Fibroblast of villous mesenchyme (primary cell): ENCODE measurements at places on chromosomes 2 and 18. TPM values are rescaled to one million over a fixed set of nuclear protein-coding genes. Genes with fewer than 3 reads are reported as not detected.
A peak's percentile ranks its signal among the peaks of the same experiment; 100 is the strongest.

GRCh38 chr2:239264838-239265651 lies 135.8 kb downstream of the HDAC4 start:
- peak; percentile 91 for DNase-seq

Gene LONRF2
- 0.32 and 1.3 TPM in 2 replicates for total RNA-seq

DNA sequence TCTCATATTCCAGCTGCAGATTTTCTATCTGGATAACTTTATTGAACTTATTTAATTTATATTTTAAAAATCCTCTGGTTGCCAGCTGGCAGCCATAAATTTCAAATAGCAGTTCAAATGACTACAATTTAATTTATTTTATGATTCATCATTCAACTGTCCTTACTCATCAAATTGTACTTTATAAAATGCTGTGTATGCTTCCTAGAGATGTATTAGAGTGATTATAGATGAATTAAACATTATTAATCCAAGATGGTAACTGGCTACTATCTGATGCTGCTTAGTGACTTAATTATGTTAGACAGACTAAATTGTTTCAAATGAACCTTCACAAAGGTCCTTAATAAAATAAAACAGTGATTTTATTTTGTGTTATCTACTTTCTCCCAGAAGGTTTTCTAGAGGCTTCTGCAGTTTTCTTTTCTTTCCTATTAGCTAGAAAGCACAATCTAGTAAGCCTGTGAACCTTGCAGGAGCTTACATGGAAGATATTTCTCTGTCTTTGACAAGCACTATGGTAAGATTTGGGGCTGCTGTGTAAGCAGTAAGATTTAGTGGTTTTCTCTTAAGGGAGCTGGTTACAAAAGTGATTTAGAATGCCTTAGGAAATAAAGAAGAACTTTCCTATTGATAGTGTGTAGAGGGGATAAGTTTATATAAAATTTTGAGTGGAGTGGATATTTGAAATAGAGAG lies 322.3 kb downstream of the FSIP2 start:
- no peak for DNase-seq

DNA sequence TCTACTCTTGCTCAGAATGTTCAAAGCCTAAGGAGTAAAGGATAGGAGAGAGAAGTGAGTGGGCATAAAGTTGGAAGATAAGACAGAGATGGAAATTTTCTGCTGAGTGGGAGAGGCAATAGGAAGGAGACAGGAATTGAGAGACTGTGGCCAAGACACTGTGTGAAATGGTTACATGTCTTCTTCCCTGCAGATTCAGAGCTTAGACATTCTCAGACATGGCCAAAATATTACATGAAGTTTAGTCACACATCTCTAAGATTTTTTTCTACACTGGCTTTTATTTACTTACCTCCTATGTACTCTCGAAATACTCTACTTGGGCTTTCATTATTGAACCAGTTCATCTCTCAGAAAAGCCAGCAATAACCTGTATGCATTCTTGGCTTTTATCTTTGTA lies 363.0 kb upstream of the FANCL start:
- no peak for DNase-seq

DNA sequence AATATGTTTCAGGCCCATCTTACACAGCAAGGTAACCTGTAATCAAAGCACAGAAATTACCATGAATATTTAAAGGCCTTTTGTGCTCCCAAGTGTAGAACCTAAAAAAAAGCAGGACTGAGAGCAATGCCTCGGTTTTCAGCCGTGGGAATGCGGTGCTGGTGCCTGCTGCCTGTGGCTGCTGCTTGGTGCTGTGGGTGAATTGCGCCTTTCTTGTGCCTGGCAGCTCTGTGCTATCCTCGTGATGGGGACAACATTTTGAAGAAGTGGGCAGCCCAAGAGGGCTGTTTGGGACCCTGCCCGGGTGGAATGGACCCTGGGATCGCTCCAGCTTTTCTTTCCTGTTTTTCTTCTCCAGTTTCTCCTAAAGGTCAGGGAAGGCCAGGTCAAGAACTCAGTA lies 91.2 kb downstream of the ASAP2 start:
- DNase-seq = no peak

DNA sequence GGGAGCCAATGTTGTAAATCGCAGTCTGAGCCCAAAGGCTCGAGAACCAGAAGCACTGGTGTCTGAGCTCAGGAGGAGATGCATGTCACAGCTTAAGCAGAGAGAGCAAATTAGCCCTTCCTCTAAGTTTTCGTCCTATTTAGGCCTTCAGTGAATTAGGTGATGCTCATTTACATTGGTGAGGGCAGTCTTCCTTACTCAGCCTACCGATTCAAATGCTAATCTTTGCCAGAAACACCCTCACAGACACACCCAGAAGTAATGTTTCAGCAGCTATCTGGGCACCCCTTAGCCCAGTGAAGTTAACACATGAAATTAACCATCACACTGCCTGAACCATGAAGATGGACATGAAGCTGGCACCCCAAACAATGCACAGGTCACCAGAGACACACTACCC lies 385.1 kb downstream of the STK39 start:
- DNase-seq = no peak

- DNase-seq = peak; percentile 73
These were observed 384.5 kb downstream of the MTX2 start for GRCh38 chr2:176653479-176654443.

DNA sequence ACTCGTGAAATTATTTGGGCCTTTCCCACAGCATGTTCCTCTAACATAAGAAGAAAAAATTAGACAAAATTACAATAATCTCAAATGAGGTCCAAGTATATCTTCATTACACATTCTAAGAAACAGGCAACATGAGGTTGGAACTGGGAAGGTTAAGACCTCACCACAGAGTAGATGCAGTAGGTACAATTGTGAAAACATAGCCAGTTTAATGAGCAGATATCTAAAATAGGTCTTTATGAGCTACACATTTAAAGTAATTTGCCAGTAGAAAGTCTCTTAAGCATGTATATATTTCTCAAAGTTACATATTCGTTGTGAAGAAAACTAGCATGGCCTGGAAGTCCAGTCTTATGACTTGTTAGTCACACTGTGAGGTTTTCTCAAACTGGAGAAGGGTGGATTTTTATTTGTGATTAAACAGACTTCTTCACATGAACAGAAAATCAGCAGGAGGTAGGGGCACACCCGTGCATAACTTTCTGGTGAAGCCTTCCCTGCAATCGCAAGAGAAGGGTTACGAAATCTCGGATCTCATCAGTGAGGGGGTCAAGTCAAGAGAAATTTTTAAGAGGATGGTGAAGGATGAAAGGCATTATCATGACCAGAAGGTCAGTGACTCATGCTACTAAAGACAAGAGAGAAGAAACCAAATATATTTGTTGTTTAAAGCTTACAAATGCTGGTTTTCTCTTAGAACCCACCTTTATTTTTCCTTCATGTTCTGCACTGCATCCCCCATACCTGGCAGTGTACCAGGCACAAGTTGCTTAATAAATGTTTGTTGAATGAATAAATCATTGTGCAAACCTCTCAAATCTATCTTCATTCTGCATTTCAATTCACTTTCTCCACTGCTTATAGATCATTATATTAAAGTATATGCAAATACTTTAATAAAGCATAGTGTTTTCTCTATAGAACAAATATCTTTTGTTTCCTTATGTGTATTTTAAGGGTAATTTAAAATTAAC lies 5.1 kb upstream of the RAB27B start:
- DNase-seq = peak; percentile 99

DNA sequence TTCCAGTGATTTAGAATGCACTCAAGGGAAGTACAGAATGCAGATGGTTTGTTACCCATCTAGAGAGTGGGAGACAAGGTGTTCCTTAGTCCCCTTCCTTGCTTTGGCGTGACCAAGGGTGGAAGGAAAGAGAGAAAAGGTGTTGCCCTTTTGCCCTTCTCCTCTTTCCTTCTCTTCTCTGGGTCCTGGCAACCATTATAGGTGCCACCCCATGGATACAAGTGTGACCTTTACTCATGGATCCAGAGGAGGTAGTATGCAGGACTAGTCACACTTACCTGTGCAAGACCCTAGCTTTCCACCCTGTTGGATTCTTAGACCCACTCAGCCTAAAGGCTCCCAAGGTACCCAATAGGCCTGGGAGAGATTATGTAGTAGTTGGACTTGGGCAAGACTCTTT lies 11.6 kb upstream of the RBFA start:
- peak; percentile 41 for DNase-seq

DNA sequence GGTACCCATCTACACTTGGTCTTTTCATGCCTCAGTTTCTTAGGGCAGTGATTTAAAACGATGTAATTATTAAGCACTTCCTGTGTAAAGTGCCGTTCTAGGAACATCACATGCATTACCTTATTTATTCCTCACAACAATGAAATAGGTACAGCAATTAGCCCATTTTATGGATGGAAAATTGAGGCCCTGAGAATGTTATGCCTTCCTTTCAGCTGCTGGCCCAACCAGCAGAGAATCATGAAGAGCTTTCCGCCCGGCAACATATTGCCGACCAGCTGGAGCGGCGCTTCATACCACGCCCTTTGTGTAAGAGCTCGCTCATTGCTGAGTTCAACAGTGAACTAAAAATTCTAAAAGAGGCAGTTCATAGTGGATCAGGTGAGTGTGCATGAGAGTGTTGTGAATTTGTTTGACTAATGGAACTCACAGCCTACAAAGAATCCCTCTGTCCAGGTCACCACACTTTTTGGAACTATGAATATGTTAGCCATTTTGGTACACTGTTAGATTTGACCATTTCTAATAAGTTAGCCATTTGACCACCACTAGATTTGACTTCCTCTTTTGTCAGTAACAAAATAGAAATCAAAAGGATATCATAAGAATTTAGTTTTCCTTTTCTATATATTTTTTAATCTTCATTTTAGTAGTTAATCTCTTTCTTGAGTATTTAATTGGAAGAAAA lies 25.6 kb upstream of the RPE start:
- DNase-seq = no peak

Gene AP1S3
- total RNA-seq = 4.7 and 5.8 TPM in 2 replicates

DNA sequence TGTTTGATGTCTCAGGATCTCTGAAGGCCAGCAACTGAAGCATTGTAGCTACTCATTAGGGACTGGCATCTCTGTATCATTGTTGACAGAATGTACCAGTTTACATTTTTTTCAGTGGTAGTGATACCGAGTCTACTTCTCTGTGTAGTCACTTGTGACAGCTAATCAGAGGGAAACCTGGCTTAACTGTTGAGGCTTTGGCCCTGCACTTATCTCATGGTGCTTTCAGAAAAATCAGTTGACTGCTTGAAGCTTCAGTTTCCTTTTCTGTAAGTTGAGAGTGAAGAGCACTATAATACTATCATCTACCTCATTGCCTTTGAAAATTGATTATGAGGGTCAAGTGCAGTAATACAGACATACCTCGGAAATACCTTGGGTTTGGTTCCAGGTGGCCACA lies 90.0 kb downstream of the COMMD1 start:
- DNase-seq = no peak

GRCh38 chr2:174681099-174682006 lies 82.9 kb downstream of the CHRNA1 start:
- DNase-seq = peak; percentile 52

Gene SPATA3
- total RNA-seq = not detected in 2 replicates

Gene TCF7L1
- total RNA-seq = 4.3 and 9.0 TPM in 2 replicates

Gene CACNB4
- 0.32 and 0.43 TPM in 2 replicates for total RNA-seq

GRCh38 chr18:68418881-68419280 lies 296.0 kb downstream of the TMX3 start:
- DNase-seq = peak; percentile 80

DNA sequence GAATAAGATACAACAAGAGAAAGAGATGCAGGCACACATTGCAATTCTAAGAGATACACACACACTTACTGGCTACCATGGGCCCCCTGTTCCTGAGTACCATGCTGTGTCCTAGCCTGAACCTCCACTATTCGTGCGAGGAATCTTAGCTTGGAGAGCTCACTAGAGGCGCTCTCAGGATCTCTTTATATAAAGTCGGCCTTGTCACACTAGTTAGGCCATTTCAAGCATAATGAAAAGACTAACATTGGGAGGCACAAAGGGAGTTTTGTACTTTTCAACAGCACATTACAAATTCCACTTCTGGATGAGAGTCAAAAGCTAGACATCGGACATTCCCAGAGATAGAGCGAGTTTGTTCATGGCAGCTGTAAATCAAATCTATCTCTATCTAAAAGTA lies 365.2 kb downstream of the DSEL start:
- no peak for DNase-seq

Gene DPYSL5
- total RNA-seq = not detected in 2 replicates

DNA sequence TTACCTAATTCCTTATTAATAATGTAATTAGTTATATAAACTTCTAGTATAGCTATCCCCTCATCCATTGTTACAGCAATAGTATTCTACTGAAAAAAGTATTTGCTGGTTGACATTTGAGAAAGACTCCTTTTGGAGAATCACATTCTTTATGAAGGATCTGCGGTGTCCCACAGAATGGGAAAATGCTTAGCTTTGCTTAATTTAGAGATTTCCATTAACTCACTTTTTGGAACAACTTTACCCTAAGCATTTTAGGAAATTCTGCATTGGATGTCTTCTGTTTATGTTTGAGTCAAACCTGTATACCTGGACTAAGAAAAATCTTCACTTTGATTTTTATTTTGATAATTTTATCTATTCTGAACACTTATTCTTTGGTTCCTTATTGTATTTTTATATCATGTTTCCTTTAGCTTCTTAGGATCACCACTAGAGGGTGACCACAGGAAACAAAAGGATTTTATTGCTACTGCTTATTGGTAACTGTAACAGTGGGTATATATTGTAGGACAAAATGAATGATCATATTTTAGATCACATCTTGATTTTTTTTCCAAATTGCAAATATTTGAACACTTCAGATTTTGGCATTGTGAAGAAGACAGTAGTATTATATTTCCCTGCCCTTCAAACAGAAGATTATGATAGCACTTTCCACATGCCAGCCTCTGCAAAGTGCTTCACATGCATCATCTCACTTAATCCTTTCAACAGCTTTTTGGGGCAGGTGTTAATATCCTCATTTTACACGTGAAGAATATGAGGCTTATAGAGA lies 79.6 kb downstream of the MIB1 start:
- DNase-seq = peak; percentile 28

GRCh38 chr2:100391735-100392515 lies 25.5 kb downstream of the CHST10 start:
- DNase-seq = no peak

- DNase-seq = no peak
These were observed 91.0 kb downstream of the PLB1 start for GRCh38 chr2:28586867-28587266.

GRCh38 chr2:102049756-102050443 lies 58.1 kb downstream of the IL1R2 start:
- peak; percentile 61 for DNase-seq

DNA sequence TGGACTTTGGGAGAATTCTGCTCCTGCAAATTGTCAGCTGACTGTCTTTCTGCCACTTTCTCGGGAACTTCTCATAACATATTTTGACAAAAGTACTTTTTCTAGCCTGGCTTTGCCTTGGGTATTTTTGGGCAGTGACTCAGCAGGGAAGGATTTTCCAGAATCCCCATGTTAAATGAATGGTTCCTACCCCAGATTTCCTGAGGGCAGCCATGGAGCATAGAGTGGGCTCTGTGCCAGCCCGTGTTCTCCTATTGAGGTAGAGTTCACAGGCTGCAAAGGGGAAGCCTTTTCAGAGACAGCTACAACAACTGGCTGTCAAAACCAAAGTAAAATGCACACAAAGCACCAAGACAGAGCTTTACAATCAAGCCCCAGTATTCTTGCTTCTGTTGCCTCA lies 59.8 kb downstream of the BMP10 start:
- DNase-seq = peak; percentile 38

- DNase-seq = no peak
These were observed 27.2 kb downstream of the MAP4K3 start for GRCh38 chr2:39409697-39410389.

Gene TSPYL6
- total RNA-seq = not detected in 2 replicates

- no peak for DNase-seq
These were observed 25.5 kb upstream of the ALPP start for GRCh38 chr2:232353096-232353495.

Gene CRYGC
- not detected in 2 replicates for total RNA-seq
